ENCODE measurements at places on chromosomes 16 and 17.

DNA sequence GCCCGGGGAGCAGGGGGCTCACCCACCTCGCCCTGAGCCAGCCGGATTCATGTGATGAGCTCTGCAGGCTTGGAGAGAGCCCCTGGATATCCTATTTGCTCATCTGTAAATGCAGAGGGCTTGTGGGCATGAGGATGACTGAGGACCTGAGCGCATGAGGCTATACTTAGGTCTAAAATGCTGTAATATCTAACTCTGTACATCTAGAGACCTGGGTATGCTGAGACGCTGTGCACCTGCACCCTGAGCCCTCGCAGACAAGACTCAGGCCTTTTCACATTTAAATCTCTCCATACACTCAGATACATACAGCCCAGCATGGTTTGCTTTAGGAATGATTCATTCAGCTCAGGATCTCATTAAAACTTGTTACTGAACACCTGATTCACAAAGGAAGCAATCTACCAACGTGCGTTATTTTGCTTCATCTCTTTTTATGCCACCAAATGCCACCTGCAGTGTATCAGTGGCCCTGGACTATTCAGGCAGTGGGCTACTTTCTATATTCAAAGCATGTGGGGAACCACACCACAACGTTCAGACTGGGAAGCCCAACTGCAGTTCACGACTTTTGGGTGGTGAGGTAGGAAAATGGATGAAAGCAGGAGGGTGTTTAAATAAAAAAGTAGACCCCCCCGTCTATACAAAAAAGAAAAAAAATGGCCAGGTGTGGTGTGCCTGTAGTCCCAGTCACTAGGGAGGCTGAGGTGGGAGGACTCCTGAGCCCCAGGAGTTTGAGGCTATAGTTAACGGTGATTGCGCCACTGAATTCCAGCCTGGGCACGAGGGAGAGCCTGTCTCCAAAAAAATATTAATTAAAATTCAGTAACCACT, 12.0 kb downstream of the USP7 start:
- no peak for DNase-seq

DNA sequence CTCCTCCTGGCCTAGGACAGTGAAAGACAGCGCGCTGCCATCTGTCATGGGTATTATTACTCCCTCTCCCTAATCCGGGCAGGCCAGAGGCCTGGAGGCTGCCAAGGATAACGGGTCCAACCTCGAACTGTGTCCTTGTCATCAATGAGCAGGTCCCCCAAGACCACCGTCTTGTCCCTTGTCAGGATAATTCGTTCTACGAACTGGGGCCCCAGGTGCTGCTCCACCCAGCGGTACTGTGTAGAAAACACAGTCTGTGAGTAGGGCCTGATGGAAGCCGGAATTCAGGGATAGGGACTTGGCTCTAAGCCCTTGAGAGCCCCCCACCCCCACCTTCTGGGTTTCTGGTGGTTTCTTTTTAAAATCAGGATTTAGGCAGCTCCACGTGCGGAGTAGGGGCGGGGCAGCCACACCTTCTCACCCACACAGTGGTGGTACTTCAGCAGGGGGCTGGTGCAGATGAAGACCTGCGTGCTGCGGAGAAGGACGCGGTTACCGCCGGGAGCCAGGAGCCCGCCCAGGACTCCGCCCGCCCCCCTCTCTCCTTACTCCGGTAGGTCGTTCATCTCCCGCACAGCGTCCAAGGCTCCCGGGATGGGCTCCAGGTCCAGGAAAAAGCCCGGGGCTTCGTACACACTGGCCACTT, 787 bp downstream of the NT5C start:
- DNase-seq, result peak; percentile 71

DNA sequence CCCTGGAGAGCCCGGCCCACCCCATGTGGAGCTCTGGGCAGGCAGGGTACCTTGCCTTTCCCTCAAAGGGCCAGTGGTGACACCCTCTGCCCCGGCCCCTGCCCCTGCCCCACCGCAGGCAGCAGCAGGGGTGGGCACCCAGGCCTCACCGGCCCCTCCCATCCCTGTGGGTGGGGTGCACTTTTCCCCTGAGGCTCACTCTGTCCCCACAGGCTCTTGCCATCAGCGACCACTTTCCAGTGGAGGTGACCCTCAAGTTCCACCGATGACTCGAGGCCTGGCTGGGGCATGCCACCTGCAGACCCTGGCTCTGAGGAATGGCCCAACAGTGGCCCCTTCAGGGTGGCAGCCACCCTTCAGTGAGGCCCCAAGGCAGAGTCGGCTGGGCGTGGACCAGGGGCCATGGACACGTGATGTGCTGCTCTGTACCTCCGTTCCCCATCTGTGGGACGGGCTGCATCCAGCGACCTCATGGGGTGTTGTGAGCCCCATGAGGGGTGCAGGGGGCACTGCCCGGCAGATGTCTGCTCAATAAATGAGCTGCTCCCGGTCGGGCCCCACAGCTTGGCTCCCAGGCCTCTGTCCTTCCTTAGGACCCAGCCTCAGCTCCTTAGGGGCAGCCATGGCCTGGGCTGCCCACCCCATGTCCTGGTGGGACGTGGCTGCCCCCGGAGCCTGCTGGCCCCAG, 2.0 kb downstream of the DNASE1L2 start:
- no peak for DNase-seq

DNA sequence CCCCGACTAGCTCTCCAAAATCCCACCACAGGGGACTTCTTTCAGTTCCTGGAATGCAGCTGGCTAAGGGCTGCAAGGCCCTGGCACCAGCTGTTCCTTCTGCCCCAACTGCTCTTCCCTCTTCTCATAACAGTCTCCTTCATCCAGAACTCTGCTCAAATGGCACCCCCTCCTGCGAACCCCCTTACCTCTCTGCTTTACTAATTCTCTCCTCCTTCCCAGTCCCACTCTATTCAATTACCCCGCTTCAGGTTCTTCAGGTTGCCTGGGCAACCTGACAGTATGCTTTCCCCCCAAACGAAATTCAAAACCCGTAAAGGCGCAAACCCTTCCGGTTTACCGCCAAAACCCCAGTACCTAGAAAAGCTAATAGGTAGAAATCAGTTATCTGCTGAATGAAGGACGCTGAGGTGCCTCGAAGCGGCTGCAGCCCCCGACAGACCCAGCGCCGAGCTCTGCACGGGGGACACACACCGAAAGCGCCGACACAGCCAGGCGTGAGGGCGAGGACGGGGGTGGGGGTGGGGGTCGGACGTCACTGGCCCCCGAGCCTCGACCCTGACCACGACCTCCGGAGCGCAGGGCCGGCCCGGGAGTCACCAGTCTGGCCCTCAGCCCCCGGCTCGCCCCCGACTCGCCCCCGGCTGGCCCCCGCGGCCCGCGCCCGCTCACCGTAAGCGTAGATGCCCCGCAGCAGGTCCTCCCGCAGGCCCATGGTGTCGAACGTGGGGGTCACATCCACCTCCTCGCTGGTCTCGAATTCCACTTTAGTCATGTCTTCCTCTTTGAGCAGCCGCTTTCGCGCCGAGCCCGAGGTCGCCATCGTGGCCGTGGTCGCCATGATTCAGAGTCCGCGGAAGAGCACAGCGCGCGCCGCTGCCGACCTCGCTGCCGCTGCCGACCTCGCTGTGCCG, 550 bp downstream of the EIF4A3 start:
- peak; percentile 34 for DNase-seq

DNA sequence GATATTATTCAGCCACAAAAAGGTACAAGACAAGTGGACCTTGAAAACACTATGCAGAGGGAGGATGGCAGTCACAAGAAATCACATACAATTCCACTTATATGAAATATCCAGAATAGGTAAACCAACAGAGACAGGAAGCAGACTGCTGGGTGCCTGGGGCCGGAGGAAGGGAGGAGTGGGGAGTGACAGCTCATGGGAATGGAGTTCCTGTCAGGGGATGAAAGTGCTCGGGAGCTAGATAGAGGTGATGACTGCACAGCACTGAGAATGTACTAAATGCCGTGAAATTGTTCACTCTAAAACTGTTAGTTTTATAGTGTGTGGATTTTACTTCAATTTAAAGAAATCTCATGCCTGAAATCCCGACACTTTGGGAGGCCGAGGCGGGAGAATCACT, 74.2 kb upstream of the MED9 start:
- DNase-seq, result no peak

DNA sequence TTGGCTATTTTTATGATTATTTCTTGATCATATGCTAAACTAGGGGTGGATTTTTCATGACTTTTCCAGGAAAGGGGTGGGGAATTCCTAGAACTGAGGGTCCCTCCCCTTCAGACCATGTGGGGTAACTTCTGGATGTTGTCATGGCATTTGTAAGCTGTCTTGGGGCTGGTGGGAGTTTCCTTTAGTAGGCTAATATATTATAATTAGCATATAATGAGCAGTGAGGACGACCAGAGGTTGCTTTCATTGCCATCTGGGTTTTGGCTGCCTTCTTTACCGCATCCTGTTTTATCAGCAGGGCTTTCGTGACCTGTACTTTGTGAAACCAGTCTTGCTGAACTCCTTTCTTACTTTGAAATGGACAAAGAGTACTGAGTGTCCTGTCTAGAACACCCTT, 40.4 kb upstream of the ABCA5 start:
- no peak for DNase-seq

GRCh38 chr17:60154616-60155426, 5.0 kb downstream of the CA4 start:
- DNase-seq, result no peak

- peak; percentile 77 for DNase-seq
Observed at GRCh38 chr16:23060458-23061320, 88.6 kb downstream of the USP31 start.

GRCh38 chr17:79453481-79453880, 157.4 kb downstream of the RBFOX3 start:
- DNase-seq, result no peak

- DNase-seq, result no peak
Observed at GRCh38 chr17:81405411-81405872, 10.2 kb downstream of the BAHCC1 start.

GRCh38 chr16:12674071-12674470, 129.6 kb downstream of the CPPED1 start:
- no peak for DNase-seq

DNA sequence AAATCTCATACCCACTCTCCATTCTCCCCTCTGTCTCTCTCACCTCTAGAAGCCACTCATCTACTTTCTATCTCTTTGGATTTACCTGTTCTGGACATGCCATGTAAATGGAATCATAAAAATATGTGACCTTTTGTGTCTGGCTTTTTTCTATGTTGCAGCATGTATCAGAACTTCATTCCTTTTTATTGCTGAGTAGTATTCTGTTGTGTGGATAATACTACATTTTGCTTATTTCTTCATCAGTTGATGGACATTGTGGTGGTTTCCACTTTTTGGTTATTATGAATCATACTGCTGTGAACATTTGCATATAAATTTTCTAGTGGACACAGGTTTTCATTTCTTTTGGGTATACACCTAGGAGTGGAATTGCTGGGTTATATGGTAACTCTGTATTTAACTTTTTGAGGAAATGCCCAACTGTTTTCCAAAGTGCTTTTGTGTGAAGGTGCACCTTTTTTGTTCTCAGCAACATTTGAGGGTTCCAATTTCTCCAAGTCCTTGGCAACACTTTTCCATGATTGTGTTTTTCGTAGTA, 18.2 kb downstream of the MRTFB start:
- DNase-seq, result no peak

DNA sequence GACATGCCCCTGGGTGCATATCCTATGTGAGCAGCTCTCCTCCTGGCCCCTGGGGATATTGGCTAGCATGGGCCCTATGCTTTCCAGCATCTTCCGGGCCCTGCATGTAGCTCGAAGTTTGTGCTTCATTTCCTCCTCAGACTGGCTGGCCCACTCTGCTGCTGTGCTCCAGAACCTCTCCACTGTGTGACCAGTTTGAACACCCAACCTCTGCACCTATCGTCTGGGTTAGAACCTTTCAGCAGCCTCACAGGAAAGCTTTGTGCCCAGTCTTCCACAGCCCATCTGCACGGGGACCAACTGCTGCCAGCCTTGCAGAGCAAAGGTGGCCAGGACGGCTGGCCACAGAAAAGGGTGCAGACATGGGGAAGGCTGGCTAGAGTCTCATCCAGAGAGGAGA, 10.2 kb upstream of the CLEC18B start:
- DNase-seq, result no peak

DNA sequence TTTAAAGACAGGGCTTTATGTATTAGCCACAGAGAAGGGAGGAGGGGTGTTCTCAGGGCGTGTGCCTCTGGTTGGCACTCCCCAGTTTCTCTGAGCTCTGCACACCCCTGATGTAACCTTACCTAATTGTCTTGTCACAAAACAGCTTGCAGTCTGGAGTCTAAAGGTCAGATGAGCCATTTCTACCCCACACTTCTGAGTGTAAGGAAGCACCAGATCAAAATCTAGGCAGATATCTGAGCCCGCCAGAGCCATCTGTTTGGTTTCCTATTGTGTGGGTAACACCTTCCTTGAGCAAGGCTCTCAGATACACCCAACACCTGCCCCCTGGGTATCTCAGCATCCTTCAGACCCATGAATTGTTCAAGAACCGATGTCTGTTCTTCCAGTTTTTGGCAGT, 15.5 kb downstream of the CDH1 start:
- no peak for DNase-seq

GRCh38 chr17:30027676-30028075, 86.2 kb downstream of the EFCAB5 start:
- no peak for DNase-seq

DNA sequence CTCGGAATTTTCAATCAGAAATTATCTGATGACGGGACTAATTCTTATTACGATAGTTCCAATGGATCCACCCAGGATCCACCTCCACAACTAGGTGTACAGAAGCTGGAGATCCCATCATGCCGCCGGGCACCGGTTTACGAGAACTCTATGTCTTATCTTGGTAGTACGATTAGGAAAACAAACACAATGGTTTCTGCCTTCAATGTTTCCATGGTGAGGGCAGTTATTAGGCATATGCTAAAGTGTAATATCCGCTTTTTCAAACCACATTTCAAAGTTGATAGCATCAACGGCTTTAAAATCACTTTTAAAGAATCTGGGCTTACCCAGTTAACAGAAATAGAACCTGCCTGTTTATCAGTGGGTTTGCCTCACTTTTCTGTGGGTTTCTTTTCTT, 705.7 kb downstream of the MAF start:
- DNase-seq, result no peak

DNA sequence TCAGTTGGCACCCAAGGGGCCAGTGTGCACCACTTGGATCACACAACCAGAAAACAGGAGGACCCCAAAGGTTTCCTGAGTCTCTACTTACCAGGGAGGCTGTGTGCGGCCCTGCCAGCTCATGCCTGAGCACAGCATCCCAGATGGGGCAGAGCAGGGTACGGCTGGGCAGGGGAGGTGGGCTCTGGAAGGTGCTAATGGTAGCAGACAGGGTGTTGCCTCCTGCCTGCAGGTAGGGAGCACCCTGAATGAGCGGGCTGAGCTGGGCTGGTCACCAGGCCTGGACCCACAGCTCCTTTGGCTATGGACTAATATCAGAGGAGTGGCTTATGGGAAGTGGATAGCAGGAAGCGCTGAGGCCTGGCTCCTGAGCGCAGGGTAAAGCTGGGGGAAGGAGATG, 14.6 kb downstream of the RECQL5 start:
- no peak for DNase-seq

DNA sequence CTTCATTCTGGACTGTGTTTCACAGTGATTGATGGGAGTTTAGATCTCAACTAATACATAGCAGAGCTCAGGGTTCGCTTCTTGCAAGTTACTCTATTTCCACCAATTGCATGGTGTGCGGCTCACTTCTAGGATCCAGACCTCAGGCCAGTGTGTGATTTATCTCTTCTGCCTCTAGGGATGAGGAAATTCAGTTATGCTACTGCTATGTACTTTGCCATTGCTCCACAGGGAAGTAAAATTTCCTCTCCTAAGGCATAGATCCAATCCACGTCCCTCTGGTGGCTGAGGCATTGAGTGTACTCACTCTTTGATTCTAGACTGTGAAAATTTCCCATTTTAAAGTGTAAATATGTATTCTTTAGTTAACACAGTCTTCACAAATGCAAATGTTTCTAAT, 214.1 kb downstream of the HS3ST3B1 start:
- no peak for DNase-seq

- no peak for DNase-seq
Observed at GRCh38 chr16:20598832-20599469, 22.8 kb upstream of the ACSM2B start.

Measured in NB4 (cell line).